Myometrial cell (primary cell): ENCODE measurements at places on chromosomes 12 and 14. TPM values are rescaled to one million over a fixed set of nuclear protein-coding genes. Genes with fewer than 3 reads are reported as not detected.

Gene TRAF3
- 14.5 and 24.2 TPM in 2 replicates for total RNA-seq

Gene JAG2
- total RNA-seq: 0.53 and 0.58 TPM in 2 replicates

Gene RPS6KL1
- 1.1 and 2.6 TPM in 2 replicates for total RNA-seq

Gene OTX2
- not detected in 2 replicates for total RNA-seq

Gene CABP1
- not detected in 2 replicates for total RNA-seq

Gene TBX3
- total RNA-seq: 40.9 and 53.0 TPM in 2 replicates

Gene PUS1
- total RNA-seq: 20.0 and 23.9 TPM in 2 replicates

Gene GALNT8
- total RNA-seq: not detected in 2 replicates
